ENCODE measurements at places on chromosomes 1 and 21.

GRCh38 chr21:14285147-14285761 lies 69.3 kb downstream of the RBM11 start:
- DNase-seq = no peak

GRCh38 chr1:236530959-236531358 lies 7.2 kb downstream of the LGALS8 start:
- DNase-seq = no peak

DNA sequence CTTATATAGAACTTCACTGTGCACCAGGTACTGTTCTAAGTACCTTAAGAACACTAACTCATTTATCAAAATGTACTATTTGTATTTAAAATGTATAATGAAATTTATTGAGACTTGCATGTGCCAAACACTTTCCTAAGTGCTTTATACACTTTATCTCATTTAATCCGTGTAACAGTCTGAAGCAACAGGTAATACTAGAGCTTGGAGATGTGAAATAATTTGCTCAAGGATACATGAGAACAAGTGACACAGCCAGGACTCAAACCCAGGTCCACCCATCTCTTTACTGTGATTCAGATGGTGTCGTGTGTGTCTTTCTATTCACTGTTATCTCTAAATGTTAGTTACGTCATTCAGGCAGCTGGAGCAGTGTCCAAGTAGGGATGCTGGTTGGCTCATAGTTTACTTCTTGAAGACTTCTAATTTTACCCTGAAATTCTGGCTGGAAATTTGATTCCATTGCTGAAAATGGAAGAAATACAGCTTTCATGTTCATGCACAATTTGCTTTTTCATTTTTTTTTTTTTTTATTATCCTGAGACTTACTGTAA lies 169.7 kb upstream of the UBE2U start:
- no peak for DNase-seq

GRCh38 chr21:24395320-24395923 lies 1211.9 kb downstream of the MRPL39 start:
- DNase-seq = no peak

DNA sequence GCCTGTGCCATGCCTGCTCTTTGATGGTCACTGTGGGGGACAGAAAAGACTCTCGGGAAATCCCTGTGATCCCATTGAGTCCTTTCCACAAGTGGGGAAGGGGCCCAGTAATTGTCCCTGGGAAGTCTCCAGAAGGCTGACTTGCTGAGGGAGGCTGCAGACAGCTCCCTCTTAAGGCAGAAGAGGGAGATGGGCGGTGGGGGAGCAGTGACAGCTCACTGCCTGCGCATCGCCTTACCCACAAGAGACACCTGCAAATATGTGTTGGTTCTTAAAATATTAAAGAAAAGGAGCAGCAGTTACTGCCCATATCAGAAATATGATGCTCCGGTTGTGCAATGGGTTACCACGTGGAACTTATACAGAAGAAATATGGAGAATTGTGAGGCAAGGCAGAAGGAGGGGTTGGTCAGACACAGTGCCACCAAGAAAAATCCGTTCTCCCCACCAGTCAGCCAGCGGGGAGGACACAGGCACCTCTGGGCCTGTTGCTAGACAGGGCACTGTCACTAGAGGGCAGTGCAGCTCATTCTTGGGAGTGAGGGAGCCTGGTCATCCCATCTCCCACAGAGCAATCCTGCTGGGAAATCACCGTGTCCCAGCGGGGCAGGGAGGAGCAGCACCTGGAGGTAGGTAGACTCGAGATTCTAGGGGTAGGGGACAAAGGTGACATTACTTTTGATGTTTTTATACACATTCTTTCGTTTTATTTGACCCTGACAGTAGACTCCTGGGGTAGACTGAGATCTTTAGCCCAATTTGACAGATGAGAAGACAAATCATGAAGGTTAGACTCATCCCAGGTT lies 6.9 kb upstream of the CAMK1G start:
- DNase-seq = peak; percentile 65

All from activated CD4-positive, alpha-beta T cell treated with anti-CD3 and anti-CD28 coated beads, Interleukin-2, amount 50 U/mL, for 1 hour (primary cell).